ENCODE measurements at places on chromosomes 4 and X.

DNA sequence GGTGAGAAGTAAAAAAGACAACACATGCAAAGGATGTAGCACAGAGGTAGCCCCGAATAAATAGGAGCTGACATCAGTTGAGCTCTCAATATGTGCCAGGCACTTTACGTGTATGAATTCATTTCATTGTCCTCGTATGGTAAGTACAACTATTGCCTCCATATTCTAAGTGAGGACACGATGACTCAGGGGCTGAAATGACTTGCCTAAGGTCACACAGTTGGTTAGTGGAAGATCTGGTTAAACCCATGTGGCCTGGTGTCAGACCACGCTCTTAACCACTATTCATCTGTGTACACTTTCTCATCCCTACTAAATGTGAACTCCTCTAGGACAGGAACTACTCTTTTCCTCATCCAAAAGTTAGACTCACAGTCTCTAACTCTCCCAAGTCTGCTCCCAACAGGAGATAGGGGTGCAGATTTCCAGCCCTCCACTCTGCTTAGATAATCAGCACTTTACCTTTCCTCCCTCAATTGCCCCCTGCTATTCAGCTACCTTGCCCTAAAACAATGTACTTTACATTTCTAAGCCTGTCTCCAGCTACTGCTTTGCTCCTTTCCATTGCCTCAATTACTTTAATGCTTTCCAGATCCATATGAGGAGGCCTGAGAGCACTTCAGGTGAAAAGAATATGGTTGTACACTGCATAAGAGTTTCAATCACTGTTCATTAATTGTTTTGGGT is 58.8 kb upstream of the LHFPL1 start:
- peak; percentile 22 for DNase-seq

DNA sequence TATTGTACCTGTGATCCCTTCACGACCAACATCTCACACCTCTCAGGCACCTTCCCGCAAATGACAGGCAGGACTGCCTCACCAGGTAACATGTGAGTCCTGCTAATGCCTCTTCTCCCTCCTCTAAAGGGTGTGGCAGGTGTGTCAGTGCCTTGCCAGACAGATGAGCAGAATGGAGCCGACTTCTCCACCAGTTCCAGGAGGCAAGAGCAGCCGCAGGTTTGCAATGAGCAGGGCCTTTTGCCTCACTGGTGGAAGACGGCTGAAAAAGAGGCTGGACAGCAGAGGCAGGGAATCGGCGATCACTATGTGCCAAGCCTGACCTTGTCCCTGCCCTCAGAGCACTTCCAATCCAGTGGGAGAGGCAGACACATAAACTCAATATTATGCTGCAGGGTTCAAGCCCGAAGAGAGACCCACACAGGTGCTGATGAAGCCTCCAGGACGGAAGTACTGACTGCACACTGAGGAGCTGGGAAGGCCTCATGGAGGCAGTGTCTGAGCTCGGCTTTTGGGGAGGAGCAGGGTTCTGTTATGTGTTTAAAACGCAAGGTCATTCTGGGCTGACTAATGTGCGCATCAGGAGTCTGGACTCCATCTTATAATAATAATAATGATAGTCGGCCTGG is 57.9 kb downstream of the C4orf50 start:
- DNase-seq, result no peak

DNA sequence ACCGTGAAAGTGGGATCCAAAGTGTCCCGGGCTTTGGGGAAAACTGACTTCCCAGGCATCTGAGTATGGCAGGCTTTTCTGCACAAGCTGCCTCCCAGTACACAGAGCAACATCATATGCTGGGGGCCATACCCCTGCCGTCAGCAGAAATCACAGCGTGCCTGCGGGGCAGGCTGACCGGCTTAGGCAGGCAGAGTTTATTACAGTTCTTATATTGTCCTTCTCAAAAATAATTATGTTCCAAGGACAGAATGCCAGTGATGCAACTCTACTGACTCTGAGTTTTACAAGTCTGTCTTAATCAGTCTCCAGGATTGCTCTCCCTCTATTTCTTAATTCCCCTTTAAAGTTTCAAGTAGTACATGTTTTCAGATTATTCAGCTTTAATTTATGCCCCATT is 37.0 kb downstream of the IL21 start:
- peak; percentile 72 for DNase-seq

GRCh38 chr4:175421506-175421905 is 390.6 kb downstream of the GPM6A start:
- DNase-seq, result peak; percentile 65

DNA sequence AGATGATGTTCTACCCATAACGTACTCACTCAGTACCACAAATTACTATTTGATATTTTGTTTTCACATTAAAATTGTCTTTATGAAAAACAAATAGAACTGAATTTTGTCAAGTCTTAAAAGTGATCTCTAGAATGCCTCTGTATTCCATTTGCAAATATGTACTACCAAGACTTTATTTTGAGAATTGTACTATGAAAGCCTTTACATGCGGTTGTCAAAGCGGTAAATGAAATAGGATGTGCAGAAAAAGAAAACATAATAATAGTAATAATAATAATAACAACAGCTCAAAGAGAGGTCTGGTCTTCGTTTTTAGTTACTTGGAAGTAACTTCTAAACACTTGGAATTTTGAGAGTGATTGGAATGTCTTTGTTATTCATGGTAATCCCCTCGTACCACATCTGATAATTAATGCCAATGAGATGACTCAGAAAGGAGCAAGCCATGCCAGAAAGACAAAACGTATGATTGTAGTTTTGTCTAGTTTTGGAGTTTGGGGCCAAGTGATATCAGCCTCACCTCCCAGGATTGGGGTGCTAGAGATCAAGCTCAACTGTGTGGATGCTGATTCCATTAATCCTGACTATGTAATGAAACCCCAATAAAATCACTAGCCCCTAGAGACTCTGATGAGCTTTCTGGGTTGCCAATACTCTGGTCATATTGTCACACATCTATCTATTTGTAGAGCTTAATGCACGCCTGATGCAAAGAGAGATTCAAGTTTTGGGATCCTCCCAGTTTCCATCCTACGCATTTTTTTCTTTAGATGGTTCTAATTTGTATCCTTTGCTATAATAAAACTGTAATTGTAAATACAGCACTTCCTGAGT is 20.2 kb upstream of the CTSO start:
- DNase-seq, result peak; percentile 36

DNA sequence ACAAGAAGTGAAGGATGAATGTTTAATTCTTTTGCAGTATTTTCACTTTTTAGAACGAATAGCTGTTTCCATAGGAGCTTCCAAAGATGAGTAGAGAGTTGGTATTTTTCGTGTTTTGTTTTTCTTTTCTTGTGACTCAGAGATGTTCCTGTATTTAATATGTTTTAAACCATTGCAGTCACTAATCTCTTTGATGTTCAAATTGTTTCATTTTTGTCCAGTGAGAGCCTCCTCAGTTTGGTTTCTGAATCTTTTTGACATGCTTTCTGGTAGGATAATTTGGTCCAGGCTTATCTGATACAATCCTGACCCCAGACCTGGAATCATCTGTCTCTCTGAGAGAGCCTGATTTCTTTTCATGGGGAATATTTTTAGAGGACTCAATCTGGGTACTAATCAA is 41.6 kb downstream of the BEX3 start:
- DNase-seq, result peak; percentile 61

DNA sequence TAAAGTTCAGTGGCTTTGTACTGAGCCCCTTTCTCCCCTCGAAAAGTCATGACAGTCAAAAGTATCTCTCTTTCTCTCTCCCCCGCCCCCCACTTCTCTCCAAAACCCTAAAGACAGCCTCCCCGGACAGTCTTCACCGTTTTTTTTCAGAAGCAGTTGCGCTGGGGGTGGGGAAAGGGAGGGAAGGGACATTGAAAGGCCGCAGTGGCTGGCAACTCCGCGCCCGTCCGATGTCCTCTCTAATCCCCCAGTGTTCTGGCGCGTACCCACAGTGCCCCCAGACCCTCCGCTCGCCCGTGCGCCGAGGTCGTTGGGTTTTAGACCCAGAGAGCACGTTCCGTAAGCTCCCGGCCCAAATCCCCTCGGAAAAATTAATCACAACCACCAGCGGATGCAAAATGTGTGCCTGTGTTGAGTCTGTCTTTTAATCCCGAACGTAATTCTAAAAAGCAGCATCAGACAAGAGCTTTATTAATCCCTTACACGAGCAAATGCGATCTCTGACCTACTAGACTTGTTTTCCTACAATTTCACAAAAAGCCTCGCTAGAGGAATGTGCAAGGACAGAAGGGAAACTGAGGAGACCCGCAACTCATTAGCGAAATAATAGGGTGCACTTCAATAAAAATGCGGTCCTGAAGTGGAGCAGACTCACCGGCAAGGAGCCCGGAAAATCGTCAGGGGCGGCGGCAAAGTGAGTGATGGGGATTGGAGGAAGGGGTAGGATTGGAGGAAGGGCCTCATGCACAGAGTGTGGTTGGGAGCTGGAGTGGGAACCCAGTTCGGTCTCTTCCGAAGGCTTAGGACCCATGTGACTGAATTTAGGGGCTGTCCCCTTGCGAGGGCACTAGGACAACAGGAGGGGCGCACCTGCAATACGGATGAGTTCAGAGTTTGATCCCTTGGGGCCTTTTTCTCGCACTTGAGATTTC is 12.2 kb upstream of the PRDM8 start:
- DNase-seq, result peak; percentile 35

Data from fibroblast of mammary gland (primary cell).